Activated CD8-positive, alpha-beta memory T cell treated with anti-CD3 and anti-CD28 coated beads, Interleukin-2, amount 10 ng/mL, durations not matched to agents 7 days and 5 days (primary cell): ENCODE measurements at places on chromosomes 7 and 10. TPM values are rescaled to one million over a fixed set of nuclear protein-coding genes. Genes with fewer than 3 reads are reported as not detected.

DNA sequence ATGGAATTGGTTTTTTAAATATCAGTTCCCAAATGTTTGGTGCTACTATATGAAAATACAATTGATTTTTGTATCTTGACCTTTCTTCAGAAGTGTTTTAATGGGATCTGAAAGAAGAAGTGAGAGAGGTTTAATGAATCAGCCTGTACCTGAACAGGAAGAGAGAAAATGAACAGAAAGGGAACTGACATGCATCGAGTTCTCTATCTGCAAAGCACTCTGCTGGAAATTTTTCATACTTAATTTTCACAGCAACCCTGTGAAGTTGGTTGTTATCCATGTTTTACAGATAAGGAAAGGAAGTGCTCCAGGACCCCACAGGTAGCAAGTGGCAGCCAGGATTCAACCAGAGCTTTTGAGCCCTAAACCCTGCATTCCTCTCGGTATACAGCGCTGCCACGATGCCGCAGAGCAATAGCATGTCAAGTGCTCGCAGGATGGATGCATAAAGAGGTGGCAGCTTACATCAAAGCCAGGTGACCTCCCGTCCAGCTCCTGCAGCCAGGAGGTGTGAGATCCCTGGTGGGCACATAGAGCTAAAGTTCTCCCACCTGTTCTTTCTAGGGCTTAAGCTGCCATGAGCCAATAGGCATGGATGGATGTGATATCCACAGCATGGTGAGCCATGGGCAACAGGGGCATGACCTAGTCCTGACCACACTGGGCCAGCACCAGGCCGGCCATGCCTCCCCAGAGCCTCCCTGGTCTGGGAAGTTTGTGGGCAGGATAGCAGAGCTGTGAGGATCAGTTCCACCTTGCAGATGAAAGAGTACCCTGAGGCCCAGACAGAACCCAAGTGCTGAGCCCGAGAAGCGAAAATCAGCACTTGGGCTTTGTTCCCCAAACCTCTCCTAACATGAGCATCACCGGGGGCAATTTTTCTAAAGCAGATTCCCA, 57.2 kb downstream of the CALML3 start:
- DNase-seq: no peak

The SUN3 gene
- total RNA-seq: not detected

The HABP2 gene
- total RNA-seq: not detected

The SRRT gene
- total RNA-seq: 312 TPM

The TAX1BP1 gene
- total RNA-seq: 70.9 TPM

DNA sequence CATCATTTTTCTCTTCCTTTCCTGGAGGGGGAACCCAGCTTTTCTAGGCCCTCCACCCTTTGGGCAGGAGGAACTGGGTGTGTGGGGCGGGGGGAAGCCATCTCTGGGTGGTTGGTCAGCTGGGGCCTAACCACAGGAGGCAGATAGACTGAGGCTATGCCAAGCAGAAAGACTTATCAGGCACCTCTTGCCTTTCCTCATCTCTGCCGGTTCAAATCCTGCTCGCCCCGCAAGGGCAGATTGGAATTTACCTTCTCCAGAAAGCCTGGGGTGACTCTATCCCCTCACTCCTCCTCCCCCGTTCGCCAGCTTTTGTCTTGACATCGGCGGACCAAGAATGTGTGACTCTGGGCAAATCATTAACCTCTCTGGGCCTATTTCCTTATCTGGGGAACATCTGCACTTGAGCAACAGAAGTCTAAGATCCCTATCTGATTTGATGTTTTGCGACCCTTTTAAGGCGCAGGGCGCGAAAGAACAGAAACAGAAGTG, 584 bp upstream of the GARS1 start:
- DNase-seq: peak; percentile 68

The BHLHA15 gene
- total RNA-seq: 0.33 TPM

DNA sequence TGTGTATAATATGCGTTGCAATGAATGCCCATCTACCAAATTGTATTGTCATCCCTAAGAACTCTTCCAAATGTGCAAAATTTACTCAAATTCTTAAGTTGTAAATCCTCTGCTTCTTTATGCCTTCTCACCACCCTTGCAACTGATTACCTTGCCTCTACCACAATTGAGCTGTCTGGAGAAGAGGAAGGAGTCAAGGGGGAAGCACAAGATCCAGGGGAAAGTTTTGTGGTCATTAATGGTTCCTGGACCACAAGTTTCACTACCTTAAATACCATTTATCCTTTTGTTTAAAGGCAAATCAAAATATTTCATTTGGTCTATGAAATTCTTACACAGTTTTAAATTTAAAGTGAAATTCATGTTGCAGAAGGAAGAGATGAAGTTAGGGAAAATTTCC, 16.7 kb downstream of the CRPPA start:
- DNase-seq: no peak

GRCh38 chr7:33936503-33936902, 31.2 kb downstream of the BMPER start:
- DNase-seq: no peak

DNA sequence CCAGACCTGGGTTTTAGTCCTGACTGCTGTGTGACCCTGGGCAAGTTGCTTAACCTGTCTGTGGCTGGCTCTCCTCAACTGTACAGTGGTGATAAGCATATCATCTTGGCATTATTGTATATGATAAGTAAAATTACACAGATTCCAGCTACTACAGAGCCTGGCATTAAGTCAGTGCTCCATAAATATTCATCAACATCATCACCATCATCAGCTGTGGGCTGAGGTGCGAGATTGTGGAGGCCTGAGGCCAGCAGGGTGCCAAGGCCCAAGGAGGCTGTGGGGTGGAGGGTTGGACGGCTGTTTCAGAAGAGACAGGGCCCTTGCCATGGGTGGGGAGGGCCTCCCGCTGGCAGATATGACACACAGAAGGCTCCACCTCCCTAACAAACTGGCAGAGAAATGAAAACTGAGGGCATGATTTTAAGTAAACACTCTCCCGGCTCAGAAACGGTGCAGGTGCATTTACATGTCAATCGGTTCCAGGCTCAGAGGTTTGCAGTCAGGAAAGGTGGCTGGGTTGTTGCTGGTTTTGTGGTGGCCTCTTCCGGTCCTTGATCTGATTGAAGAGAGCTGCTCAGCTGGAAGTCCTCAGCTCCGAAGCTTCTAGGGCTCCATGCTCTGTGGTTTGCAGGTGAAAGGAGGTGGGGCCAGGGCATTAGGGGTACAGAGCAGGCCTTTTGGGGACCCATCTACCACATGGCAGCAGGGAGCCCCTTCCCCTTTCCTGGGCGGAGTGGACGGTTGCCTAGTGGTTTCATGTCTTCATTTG, 10.2 kb downstream of the CRYGN start:
- peak; percentile 80 for DNase-seq

DNA sequence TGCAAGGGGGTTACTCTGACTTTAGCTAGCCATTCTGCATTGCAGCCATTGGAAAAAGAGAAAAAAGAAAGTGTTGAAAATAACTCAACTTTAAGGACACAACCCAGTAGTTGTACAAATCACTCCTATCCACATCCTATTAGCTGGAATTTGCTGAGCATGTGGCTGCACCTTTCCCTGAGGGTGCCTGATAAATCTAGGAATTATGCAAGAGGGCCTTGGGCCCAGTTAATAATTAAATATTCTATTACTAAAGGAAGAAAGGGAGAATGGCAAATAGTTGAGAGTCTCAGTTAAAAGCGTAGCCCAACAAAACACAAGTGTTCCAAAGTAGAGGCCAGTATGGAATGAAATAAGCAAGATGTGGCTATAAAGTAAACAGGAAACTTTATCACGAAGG, 200.9 kb upstream of the CNTNAP2 start:
- no peak for DNase-seq

DNA sequence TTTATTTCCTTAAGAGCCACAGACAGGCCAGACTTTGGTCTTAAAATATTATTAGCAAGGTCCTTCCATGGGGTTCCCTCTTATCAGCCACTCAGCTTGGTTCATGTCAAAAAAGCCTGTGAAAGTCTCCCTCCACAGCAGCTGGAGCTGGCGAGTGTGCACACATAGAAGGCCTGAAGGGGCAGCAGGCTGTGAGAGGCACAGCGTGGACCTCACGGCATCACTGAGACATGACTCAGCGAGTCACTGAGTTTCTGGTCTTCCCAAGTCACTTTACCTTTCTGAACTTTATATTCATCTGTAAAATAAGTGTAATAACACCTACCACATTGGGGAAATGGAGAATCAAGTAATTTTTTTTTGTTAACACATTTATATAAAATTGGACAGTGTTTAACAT, 8.7 kb downstream of the TAF3 start:
- no peak for DNase-seq

GRCh38 chr10:972763-973162, 15.5 kb upstream of the GTPBP4 start:
- no peak for DNase-seq

GRCh38 chr7:27095897-27096767, at the start of gene HOXA1:
HOXA1 (minus strand) TSS chr7:27096000; CDS start chr7:27095912, 88 bp downstream.
- peak; percentile 87 for DNase-seq

GRCh38 chr7:10128748-10129147, 844.9 kb upstream of the PHF14 start:
- no peak for DNase-seq

The EPDR1 gene
- total RNA-seq: 0.93 TPM

DNA sequence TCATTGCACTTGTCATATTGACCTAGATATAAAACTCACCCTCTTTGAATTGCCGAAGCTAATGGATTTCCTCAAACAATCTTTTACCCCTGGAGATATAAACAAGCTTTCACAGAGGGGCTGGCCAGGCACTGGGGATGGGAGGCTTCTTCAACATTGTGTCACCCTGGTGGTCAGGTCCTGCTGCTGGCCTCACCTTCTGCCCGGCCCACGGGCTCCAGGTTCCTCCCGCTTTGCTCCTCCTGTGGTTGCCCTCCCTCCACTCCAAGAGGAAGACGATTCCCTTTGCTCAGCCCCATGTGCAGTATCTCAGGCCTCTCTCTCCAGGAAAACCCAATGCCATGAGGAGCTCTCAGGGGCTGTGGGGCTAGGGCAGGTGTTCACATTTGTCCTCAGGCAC, 118.1 kb upstream of the ADCY1 start:
- no peak for DNase-seq

- DNase-seq: no peak
Measured at GRCh38 chr10:68857005-68857404, 29.7 kb downstream of the STOX1 start.

DNA sequence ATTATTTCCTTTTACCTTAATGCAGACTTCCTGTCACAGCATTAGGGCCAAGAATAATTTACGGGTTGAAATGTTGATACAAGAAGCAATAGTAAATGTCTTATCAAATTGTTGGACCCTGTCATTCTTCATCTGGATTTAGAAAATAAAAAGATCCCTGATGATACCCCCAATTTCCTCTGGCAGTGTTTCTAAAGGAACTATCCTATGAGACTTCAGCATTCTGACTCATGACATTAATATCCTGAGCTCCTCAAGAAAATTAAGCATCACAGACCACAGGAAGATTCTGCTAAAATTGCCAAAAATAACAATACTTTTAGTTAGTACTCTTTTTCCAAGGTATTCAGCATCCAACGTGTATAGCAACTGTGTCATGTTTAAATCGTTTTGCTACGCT, 490.5 kb upstream of the ANKRD30A start:
- no peak for DNase-seq

DNA sequence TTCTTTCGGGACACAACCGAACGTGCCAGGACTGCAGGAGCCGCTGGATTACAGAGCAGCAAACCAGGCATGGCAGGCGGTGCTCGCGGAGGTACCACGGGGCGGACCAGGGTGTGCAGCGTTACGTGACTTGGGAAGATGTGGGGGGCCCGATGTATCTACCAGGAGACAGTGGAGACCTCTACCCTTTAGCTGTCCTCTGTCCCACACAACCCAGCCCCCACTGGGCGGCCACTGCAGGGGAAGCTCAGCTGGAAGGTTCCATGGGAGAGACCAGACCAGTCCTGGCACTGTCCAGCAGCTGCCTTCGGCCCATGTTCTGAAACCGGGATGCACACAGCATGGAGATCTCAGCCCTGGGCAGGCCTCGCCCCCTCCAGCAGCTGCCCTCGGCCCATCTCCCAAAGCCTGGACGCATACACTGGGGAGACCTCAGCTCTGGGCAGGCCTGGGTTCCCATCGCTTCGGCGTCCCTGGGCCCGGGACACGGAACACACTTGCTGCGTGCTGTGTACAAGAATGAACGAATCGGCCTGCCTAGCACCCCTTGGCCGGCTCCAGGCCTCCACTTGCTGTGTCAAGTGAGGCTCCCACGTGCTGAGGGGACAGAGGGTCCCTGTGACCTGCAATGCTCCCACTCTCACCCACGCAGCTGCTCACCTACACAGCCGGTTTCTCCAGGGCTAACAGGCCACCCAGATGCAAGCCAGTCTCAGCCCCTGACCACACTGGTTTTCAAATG, 177.4 kb downstream of the ELFN1 start:
- no peak for DNase-seq
